ENCODE measurements at places on chromosomes 12 and 14.

- no peak for DNase-seq
These were observed 19.0 kb upstream of the CLEC4E start for GRCh38 chr12:8559676-8560075.

GRCh38 chr12:105449431-105449830 lies 118.9 kb downstream of the C12orf75 start:
- no peak for DNase-seq

DNA sequence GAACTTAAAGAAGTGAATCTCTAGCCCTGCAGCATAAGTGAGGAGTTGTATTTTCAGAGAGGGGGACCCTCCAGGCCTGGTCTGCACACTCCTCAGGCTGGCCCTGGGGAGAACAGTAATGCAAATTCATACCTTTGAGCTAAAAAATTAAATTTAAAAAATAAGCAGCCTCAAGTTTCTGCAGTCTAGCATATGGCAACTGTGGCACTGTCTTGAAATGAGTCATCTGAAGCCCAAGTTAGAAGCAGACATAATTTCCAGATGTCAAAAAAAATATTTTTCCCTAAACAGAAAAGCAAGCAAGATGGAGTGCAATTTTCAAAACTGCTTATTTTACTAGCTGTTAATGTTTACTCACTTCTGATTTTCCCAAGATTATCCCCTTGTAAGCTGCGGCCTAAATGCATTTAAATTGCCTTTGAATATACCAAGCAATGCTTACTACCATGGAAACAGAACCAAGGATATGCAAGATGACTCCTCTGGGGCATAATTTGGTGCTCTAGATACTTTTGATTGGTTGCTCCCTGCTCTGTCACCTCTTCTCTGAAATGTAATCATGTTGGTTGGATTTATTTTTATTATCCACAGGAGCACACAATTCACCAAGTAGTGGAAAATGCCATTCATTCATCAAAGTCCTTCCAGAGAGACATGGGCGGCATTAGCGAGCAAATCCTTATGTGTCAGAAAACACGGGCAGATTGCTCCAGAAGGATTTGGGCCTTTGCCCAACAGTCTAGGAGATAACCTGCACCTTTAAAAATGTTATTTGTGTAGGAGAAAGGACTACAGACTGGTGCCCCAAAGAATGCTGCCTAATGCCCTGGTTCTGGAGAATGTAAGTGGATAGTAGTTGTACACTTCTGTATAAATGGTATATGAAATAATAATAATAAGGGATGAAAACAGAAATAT lies 25.0 kb upstream of the DHRS7 start:
- no peak for DNase-seq

DNA sequence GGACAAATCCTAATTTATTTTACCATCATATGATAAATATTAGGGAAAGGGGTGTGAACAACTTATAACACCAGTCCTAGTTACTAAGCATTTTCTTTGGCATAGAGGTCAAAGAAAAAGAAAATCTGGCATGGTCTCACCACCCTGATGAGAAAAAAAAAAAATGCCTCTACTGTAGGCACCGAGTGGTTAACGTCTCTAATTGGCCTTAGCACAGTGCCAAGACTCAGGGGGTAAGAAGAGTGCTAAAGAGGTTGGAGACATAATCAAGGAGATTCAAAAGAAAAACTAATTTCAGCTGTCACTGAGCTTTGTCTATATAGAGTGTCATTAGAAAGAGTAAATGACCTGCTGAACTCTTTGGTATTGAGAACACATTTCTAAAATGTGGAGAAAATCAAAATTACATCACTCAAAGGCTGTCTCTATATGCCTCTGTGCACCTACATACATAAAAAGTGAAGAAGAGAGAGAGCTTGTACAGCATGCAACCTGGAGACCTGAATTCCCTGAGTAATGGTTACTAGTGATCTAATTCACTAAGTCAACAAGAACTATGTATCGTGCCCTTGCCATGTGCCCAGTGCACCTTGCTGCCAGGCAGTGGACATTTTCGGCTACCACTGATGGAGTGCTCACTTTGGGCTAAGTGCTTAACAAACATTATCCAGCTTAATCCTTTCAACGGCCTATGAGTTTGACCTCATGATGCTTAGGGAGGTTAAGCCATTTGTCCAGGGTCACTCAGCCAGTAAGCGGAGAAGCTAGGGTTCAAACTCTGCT lies 113.8 kb upstream of the G2E3 start:
- DNase-seq = no peak

DNA sequence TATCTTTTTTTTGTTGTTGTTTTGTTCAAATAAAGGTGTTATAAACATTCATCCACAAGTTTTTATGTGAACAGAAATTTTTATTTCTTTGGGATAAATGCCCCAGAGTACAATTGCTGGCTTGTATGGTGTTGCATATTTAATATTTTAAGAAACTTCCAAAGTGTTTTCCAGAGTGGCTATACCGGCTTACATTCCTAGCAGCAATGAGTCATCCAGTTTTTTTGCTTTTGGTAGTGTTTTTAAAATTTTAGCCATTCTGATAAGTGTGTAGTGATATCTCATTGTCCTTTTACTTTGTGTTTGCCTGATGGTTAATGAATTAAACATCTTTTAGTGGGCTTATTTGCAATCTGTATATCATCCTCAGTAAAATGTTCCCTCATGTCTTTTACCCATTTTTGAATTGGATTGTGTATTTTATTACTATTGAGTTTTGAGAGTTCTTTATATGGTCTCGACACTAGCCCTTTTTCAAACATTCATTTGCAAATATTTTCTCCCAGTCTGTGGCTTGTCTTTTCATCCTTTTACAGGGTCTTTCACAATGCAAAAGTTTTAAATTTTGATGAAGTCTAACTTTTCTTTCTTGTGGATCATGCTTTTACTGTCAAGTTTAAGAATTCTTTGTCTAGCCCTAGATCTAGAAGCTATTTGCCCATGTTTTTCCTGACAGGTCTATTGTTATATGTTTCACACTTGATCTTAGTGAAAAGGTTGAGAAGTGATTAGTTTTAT lies 29.5 kb downstream of the PPP4R4 start:
- DNase-seq = no peak

GRCh38 chr12:51419425-51420193 lies 5.0 kb upstream of the SLC4A8 start:
- no peak for DNase-seq

GRCh38 chr14:21652209-21652808 lies 1.3 kb upstream of the OR4E2 start:
- DNase-seq = no peak

DNA sequence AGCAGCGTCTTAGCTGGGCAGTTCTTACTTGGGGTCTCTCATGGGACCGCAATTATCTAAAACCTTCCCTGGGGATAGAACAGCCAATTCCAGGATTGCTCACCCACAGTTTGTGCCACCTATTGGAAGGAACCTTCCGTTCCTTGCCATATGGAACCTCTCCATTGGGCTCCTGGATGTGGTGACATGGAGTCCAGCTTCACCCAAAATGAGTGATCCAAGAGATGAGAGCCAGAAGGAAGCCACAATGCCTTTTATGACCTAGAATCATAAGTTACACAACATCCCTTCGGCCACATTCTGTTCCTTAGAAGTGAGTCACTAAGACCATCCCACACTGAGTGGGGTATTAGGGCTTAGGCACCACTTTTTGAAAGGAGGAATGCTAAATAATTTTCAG lies 164.4 kb downstream of the FBXL14 start:
- no peak for DNase-seq

DNA sequence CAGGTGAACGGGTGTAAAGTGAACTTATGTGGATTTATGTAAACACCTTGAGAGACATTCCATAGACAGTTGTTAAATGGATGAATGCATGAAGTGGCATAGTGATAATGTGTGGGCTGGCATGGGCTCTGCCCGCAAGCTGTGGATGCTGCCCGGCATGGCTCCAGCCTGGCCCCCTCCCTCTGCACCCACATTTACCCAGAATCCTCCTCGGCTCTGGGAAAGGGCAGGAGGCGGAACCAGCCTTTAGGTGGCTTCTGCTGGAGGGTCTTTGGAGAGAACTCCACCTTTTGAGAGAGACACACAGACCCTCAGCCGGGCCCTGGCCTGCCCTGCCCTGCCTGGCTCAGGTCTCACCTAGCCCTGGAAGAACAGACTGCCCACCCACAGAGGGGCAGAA lies 18.7 kb downstream of the RASAL1 start:
- no peak for DNase-seq

DNA sequence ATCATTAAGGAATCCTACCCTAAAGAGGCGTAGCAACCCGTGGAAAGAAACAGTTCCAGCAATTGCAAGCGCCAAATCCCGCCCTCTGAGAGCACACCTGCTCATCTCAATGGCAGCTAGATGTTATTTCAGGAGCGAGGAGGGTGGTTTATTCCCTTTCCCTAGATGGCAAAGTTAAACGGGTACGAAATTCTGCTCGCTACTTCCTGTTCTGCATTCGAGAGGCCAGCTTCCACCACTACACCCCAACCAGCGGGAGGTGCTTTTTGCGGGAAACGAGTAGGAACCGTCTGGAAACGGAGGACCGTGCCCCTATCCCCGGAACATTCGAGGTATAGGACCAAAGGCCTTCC lies 536 bp downstream of the VPS29 start:
- DNase-seq = no peak
